CD4-positive, alpha-beta T cell treated with Interleukin-15 for 1 hour (primary cell): ENCODE measurements at places on chromosomes 11 and 22.

GRCh38 chr11:115893461-115894099 lies 389.4 kb upstream of the CADM1 start:
- no peak for DNase-seq

- no peak for DNase-seq
These were observed 10.8 kb upstream of the MS4A13 start for GRCh38 chr11:60504219-60504905.

DNA sequence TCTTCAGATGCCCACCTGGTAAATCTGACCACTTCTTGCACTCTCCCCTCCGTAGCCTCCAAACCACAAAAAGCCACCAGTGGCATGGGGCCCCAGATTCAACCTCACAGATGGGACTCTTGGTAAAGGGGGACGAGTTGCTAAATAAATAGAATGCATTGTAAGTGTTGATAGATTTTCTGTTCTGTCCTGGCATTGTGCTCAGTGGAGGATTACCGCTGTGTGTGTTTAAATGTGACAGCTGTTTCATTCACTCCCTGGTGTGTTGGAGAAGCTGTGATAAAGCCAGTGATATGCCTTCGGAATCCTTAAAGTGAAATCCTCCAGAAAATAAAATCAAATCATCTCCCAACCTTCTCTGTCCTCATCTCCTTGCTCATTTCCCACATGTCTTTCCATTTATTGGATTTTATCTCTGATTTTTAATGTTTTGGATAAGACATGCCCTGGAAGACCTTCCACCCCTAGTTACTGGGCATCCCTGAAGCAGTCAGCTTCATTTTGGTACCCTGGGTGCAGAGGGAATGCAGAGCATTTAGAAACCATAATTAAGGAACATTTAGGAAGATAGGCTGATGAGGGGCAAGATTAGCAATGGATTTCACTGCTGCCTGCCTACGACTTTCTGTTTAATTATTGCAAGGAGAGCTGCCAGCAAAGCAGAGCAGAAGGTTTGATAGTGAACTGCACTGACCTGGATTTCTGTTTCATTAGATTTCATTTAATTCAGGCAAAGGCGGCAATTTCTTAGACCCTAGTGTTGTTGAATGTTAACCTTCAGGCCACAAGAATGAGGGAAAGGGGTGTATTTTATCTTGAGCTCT lies 460.9 kb upstream of the KIRREL3 start:
- no peak for DNase-seq

- DNase-seq = no peak
These were observed 34.1 kb upstream of the TOLLIP start for GRCh38 chr11:1343391-1344055.

- no peak for DNase-seq
These were observed 162.4 kb upstream of the B3GAT1 start for GRCh38 chr11:134574425-134574824.

DNA sequence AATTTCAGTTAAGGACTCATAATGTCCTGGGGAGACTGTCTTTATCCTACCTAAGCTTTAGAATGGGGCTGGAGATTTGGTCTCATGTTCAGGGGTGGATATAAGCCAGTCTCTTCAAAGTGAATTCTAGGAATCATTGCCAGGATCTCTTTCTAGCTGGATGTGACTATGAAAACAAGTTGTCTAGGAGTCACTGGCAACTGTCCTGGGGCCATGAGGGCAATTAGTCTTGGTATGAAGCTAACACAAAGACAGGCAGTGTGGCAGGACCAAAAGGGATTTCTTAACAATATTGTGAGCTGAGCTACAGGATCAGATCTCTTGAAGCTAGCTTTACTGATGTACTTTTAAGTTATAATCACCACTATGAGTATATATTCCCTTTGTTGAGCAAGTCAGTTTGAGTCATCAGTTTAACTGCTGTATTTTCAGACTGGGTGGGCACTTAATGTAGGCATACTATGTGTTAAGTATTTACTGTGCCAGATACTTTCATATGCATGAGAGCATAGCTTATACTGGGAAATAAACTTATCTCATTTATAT lies 390.0 kb upstream of the CCDC90B start:
- no peak for DNase-seq

GRCh38 chr11:16326679-16327297 lies 29.6 kb downstream of the SOX6 start:
- DNase-seq = no peak

DNA sequence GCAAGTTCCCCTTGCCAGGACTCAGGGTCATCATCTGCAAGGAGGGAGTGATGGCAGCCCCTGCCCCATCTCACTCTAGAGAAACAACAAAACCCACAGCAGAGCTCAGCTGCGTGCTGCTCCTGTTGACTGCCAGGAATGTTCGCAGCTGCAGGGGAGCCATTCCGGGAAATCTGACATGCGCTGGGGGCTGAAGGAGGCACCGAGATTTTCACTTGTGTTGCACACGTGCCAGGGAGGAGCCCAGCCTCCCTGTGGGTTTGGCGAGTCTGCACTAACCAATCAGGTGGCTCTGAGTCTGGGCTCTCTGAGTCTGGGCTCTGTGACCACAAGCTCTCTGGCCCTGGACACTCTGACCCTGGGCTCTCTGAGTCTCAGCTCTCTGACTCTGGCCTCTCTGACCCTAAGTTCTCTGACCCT lies 10.5 kb downstream of the FGF3 start:
- DNase-seq = no peak

GRCh38 chr11:59222464-59223060 lies 9.8 kb upstream of the MPEG1 start:
- DNase-seq = peak; percentile 41

GRCh38 chr11:120689596-120690275 lies 178.2 kb downstream of the GRIK4 start:
- no peak for DNase-seq

DNA sequence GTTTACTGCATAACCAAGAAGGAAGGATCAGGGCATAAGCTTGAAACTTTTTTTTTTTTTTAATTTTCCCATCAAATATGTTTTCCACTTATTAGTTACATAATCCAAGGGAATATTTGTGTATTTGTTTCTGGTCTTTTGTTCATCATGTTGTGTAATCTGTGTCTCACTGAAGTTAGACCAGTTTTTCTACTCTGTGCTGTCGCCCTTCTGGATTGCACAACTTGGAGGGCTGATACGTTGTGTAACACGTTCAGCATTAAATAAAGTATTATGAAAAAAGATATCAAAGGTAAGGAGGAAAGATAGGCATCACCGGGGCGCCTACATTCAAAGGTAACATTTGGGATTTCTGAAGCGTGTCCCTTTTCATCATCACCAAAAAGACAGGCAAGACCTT lies 3.3 kb upstream of the E2F8 start:
- DNase-seq = no peak

DNA sequence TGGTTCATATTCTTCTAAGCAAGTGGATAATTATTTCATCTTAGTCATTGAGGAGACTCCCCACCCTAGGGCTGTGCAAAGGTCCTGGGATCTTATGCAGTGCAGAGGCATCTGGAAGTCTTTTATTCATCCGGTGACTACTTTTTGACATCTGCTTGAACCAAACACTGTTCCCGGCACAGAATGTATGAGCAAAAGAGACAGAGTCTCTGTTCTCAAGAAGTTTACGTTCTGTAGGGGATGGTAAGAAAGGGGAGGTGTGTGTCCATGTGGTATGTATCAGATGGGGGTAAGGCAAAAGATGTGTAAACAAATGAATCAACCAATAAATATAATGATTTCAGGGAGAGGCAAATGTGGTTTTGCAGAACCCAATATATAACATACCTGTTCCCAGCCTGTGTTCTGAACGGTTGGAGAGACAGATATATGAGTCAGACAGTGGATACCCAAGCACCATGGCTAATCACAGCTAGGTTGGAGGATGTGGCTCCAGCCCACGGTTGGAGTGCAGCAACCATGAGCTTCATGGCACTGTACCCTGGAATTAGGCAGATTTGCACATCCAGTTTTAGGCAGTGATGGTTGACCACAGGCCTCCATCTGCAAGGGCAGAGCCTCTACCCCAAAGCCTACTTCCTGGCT lies 75.1 kb upstream of the CADM1 start:
- no peak for DNase-seq

- no peak for DNase-seq
These were observed 16.7 kb upstream of the NAP1L4 start for GRCh38 chr11:3008746-3009336.

- DNase-seq = no peak
These were observed 4.1 kb downstream of the ST3GAL4 start for GRCh38 chr11:126359431-126360048.

- no peak for DNase-seq
These were observed 216.5 kb downstream of the BARX2 start for GRCh38 chr11:129592191-129592590.

DNA sequence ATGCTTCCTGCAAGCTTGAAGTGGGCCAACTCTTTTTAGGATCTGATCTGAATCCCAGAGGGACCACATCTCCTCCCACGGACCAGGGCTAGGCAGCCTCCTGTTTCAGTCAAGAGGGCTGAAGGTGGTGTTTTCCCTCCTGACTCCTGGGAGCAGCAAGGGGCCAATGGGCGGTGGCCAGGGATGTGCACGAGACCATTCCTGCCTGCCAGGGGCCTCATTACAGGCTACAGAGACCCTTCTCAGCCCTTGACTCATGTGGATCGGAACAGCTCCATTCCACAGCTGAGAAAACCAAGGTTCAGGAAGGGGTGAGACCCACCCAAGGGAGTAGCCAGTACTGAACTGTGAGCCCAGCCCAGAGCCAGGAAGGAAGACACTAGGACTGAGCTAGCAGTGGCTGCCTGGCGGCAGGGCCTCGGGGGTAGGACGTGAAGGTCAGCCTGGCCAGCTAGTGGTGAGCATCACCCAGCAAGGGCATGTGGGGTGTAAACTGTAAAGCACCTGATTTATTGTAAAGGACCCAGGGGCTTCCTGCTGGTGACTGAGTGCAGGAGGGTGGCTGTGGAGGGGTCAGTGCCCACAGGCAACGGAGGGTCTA lies 3.4 kb upstream of the P2RY6 start:
- DNase-seq = no peak

GRCh38 chr11:45374653-45375059 lies 88.5 kb upstream of the SYT13 start:
- DNase-seq = no peak

GRCh38 chr22:26671317-26672059 lies 14.1 kb downstream of the MIAT start:
- peak; percentile 77 for DNase-seq

DNA sequence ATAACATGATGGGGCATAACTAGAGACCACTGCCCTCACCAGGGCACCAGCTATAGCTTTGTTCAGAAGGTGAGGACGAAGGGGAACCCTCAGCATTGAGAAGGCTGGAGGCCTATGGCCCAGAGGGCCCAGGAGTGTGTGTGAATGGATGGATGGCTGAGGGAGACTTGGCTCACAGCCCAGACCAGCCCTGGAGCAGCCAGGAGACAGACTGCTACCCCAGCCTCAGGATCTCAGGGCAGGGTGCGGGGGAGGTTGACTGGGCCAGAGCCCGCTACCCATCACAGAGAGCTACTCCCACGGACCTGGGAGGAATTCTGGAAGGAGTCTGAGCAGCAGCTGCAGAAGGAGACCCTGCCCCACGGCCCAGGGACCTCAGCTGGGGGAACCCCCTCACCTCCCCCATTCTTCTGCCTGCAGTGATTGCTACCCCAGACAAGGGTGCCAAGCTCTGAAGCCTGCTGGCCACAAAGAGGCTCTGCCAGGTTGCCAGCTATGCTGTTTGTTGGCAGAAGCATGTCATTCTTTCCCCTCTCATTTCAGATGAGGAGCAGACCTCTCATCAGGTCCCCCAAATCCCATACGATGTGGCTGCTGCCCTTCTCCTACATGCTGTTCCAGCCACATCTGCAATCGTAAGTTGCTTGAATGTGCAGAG lies 5.4 kb upstream of the CSDC2 start:
- no peak for DNase-seq

DNA sequence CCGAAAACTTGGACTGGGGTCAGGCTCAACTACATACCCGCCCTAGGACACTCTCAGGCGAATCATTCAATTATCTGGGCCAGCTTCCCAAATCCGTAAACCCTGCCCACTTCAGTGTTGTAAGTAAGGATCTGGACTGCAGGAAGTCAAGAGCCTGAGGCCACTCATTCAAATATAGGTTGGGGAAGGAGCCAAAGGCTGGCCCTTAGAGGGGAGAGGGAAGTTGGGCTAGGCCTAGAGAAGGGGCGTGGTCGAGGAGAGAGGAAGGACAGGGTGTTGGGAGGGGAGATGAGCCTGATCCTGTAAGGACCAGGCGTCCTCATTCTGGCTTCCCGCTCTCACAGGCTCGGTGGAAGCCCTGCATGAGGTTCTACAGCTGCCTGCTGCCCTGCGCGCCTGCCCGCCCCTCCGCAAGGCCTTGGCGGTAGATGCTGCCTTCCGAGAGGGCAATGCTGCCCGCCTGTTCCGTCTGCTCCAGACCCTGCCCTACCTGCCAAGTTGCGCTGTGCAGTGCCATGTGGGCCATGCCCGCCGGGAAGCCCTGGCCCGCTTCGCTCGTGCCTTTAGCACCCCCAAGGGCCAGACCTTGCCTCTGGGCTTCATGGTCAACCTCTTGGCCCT lies 3.0 kb downstream of the SAC3D1 start:
- DNase-seq = peak; percentile 45

DNA sequence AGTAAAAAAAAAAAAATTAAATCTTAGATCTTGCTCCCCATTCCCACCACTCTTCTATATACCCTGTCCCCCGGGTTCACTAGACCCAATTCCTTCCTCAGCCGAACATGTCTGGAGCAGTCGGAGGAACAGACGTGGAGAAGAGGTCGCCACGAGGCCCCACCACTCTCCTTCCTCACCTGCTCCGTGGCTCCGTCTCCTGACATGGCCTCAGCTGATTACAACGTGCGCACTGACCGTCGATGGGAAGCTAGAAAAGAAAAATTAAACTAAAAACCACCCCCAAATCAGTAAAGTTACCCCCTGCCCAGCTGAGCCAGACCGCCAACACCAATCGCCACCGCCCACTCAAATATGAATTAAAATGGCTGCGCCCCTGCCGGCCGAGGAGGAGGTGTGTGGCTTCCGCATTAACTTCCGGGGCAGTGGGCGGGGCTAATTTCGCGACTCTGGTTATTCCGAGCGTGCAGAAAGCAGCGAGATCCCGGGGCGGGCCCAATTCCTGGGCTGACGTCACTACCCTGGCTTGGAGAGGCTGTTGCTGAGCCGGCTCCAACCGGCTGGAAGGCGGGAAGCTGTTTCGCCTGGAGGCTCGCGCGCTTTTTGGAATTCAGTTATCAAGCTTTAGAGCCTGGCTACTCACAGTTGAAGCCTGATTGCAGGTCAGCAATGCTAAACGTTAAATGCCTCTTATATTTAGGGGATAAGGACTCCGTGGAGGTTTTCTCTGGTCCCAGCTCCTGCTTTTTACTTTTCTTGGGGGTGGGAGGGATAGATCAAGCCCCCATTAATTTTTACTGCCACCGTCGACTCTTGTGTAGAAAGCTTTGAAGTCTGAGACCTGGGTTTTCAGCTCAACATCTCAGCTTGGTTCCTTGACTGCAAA lies at the start of gene CSTF3:
Gene CSTF3, minus strand, starts transcription at position 361 of the 886 bp plus-strand sequence. Its CDS starts 155 bp downstream, at position 206.
- peak; percentile 93 for DNase-seq
